ENCODE measurements at places on chromosomes 4 and X.

- no peak for DNase-seq
Observed at GRCh38 chr4:112410804-112411203, 105.2 kb downstream of the NEUROG2 start.

- DNase-seq = no peak
Observed at GRCh38 chr4:166277401-166277800, 404.4 kb downstream of the TLL1 start.

- no peak for DNase-seq
Observed at GRCh38 chr4:19823781-19824180, 427.9 kb upstream of the SLIT2 start.

- no peak for DNase-seq
Observed at GRCh38 chr4:38821739-38822138, 17.1 kb upstream of the TLR1 start.

DNA sequence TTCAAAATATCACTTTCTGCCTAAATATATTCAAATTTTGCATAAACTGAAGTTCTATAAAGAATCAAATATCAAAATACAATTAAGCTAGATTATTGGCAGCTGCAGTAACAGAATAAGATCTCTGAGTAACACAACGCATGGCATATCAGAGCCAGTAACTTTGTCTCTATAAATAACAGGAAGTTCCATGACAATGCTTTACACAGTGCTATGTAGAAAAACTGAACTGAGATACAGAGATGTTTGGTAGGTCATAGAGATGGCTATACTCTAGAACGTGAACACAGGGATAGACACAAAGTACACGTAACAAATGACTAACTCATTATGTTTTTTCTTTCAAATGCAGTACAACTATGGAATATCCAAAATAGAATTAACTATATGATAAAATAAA is 18.2 kb downstream of the UBE2D3 start:
- DNase-seq = no peak

DNA sequence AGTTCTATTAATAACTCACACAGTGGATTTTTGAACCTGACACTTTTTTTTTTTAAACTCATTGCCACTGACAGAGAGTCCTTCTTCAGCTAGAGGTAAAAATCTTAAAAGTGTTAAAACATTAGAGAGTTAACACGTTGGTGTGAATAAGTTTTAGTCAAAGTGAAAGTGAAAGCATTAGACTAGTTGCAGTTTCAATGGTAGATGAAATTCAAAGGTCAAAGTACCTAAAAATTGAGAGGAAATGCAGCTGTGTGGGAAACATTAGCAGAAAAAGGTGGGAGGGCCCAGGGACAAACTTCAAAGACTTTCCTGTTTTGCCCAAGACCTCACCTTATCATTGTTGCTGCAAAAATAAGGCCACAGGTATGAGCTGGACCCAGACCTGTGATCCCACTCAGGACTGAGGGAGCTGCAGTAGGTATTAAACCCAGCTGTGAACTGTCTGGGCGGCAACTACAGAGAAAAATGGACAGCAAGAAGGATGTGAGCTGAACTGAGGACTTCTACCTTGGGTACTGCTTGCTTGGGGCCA is 17.6 kb upstream of the GABRA4 start:
- no peak for DNase-seq

DNA sequence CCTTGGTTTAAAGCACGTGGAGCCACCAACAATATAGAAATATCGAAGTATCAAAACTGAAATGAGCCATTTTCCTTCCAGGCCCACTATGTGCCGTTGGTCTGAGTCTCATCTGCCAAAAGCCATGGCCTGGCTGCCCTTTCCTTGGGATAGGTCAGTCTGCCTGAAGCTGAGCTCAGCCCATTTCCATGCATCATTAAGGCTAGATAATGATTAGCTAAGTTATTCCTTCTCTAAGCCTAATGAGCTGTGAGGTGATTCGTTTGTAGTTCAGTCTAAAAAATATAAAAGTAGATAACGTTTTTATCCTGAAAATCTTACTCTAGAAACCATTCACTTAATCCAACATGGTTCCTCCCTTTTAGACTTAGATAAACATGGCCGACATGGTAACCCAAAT is 936.2 kb upstream of the LCORL start:
- DNase-seq = no peak

GRCh38 chrX:28884823-28885222 is 297.6 kb downstream of the IL1RAPL1 start:
- DNase-seq = no peak

DNA sequence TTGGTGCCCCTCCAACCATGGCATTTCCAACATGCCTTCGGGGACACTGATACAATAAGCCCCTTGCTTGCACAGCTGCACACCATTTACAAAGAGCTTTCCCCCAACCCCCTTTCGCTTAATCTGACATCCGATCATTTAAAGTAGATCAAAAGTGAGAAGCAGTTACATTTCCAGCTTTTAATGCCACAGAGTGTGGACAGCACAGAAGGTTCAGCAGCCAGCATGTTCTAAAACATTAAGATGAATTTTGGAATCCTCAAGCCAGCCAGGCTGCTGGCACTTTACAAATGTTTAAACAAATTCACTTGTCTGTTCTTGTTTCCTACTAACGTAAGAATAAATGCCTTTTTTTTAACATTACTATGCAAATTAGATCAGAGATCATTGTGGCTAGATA is 284.4 kb upstream of the LDB2 start:
- DNase-seq = no peak

- no peak for DNase-seq
Observed at GRCh38 chr4:108477527-108478108, 142.8 kb upstream of the RPL34 start.

DNA sequence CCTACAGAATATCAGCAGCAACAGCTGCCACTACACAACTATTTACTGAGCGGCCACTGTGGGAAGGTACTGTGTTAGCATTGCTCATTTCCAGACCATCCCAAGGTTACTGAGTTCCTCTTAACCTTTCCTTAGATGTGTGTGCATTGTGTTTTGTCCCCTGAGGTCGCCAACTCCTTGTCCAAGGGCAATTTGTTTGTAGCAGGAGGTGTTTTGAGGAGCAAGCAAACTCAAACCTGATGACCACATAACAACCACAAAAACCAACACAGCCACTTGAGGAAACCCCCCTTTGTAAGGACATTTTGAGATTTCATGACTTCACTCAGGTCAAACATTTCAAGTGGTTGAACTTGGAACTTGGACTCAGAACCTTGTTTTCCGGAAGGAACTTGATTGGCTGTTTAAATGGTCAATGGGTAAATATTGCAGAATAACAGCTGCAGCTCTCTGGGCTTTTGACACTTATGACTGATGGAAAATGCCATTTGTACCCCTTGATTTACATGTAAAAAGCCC is 122.3 kb downstream of the MID1IP1 start:
- DNase-seq = no peak

DNA sequence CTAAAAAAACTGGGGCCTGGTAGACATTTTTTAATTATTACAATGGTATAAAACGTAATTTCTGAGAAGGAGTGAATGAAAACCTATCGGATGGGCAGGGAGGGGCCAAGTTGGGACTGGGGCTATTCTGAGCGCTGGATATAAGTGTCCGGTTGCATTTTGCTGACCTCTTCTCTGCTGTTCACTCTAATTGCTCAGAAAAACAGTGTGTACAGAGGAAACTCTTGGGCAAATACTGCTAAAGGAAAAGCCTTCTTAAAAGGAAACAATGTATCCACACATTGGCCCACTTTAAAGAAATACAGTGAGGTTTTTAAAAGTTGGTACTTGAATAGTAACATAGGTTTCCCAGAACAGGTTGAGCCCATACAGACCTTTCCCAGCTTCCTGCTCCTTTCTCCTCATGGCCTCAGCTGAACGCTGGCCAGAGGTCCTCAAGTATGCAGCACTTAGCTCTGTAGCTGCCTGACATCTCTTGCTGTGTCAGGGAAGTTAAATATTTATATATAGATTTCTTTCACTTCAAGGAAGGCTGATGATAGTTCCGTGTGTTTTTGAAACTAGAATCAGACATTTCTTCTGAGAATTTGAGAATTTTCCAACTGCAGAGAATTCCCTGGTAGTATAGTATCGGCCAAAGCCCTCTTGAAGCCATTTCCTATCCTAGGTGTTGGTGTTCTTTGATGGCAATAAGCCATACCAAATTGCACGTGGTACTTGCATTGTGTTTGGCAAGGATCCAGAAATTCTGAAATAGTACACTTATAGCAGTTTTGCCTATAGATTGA is 97.1 kb upstream of the SLC4A4 start:
- DNase-seq = no peak

- no peak for DNase-seq
Observed at GRCh38 chr4:117284736-117285135, 199.4 kb upstream of the TRAM1L1 start.
